Activated T-helper 1 cell treated with Interleukin-2 at 50 U/mL for 16 hours (primary cell): ENCODE measurements at places on chromosomes 5 and 9.

DNA sequence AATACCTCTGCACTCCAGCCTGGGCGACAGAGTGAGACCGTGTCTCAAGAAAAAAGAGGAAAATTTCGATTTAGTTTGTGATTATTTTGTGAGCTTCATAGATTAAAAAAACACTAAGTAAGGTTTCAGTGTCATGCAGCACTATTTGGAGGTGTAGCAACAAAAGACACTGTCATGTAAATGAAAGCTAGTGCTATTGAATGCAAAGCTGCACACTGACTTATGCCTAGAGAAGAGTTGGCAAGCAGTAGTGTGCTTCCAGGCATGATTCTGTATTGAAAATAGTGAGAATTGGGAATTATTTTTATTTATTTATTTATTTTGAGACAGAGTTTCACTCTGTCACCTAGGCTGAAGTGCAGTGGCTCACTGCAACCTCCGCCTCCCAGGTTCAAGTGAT is 34.5 kb downstream of the DDX46 start:
- no peak for DNase-seq

DNA sequence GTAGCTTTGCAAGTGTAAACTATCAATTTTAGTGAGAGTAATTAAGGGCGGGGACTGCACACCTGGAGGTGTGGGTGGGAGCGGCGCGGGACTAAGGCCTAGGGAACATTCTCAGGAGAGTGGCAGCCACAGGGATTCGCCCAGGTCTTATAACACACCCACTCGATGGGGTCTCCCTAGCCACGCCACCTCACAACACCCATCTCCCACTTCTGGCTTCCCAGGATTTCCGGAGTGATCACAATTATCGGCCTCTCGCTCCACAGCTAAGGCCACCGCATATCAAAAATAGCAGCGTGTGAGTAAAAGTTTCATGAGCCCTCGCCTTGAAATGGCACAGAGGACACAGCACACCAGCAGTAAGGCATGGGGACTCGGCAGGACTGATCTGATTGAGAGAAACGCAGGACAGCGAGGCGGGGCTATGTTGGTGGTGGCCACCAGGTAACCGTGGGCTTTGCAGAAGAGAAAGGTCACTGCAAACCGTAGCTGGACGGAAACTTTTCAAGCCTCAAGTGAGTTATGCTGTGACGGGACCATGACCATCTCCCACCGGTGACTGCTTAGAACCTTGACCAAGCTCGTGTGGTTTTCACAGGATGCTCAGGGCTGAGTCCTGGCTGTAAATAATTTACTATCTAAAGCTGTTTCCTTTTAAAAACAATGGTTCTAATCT is 1.1 kb upstream of the LPAR1 start:
- no peak for DNase-seq

DNA sequence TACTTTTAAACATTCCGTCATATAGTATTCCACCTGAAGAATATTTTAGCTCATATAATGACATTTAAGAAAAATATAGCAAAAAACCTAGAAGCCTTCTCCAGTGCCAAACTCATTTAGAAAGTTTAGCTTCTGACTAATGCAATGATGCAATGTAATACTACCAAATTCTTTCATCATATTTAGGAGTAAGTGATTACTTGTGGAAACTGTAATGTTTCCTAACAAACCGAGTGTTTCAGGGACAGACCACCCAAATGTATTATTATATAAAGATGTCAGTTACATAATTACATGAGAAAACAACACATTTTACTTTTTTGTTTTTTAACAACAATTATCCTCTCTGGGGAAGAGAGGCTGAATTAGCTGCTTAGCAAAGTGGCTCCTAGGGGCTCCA is 316.2 kb downstream of the ARL15 start:
- no peak for DNase-seq

DNA sequence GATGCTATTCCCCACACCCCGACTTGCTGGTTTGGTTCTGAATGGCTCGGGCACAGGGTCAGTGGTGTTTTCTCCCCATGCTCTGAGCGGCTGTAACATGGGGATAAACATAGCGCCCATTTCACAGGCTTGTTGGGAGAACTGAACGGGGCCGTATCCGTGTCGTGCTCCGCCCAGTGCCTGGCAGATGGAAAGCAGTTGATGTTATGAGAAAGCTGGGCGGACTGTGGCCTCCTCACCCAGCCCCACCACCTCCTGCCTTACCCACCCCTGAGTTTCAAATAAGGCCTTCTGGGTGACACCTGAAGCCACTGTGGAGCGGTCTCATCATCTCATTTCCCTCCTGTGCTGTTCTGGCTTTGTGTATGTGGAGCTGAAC is 14.5 kb downstream of the ORM2 start:
- no peak for DNase-seq

DNA sequence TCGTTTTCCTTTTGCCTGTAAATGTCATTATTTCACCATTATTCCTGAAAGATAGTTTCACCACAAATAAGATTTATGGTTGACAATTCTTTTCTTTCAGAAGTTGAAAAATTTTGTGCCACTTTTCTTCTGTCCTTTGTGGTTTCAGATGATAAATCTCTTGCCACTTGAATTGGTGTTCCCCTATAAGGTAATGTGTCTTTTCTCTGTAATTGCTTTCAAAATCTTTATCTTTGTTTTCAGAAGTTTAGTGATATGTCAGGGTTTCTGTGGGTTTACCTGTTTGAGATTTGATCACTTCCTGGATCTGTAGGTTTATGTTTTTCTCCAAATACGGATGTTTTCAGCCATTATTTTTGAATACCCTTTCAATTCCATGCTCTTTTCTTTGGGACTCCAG is 14.6 kb downstream of the RASA1 start:
- no peak for DNase-seq

GRCh38 chr9:107639426-107639825 is 149.9 kb upstream of the KLF4 start:
- no peak for DNase-seq

GRCh38 chr5:15431923-15432322 is 68.1 kb upstream of the FBXL7 start:
- no peak for DNase-seq

DNA sequence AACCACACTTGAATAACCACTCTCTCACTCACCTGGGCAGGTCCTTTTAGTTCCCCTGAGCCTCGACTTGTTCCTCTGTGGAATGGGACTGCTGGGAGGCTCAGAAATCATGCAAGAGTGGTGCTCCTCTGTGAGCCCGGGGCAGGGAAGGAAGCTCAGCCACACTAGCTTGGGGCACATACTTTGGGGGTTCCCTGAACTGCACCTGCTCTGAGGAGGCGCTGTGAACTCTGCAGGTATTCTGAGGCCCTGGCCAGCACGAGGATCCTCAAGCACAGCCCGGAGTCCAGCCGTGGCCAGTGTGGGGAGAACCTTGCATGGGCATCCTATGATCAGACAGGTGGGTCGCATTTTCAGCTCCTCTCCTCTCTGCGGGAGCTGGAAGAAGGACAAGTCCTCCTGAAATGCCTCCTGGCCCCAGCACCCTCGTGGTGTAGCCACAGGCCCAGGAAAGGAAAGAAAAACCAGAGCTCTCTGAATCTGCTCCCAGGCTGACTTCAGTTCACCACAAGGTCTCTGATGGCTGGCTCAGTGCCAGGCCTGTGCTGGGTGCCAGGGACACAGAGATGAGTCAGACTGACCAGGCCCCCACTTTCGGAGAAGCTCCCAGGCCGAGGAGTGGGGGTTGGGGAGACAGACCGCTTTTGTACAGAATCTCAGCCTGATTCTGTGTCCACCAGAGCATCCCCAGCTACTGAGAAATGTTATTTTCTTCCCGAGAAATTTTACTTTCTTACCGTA is 11.9 kb downstream of the GLIPR2 start:
- DNase-seq: peak; percentile 61

GRCh38 chr5:119393201-119393691 is 37.4 kb downstream of the TNFAIP8 start:
- no peak for DNase-seq

DNA sequence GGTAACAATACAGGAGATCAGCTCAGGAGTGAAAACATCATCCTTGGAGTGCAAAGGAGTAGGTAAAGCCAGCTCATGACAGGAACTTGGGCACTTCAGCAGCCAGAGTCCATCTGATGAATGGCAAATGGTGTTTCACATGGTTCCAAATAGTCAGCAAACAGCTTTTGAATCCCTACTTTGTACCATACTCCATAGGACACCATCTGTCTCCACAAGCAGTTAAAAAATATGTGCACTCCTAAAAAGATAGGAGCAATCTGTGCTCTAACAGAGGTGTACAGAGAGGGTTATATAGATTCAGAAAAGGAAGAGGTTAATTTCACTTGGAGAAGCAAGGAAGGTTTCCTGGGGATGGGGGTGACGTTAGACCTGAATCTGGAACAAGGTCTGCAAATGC is 21.6 kb upstream of the B4GALT1 start:
- DNase-seq: no peak

GRCh38 chr9:89549031-89549644 is 51.2 kb upstream of the SEMA4D start:
- peak; percentile 75 for DNase-seq

GRCh38 chr5:154118893-154119336 is 71.6 kb upstream of the GALNT10 start:
- no peak for DNase-seq

DNA sequence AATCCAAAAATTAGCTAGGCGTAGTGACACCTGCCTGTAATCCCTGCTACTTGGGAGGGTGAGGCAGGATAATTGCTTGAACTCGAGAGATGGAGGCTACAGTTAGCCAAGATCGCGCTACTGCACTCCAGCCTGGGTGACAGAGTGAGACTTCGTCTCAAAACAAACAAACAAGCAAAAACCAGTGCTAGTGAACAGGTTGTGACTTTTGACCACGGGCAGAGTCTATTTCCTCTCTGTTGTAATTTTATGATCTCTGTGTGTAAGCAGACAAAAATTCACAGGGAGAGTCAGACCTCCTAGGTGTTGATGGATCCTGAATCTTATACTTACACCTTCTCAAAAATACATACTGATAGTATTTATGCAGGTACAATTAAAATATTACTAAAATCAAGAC is 65.8 kb downstream of the SPEF2 start:
- no peak for DNase-seq

- DNase-seq: no peak
These were observed 33.9 kb downstream of the VLDLR start for GRCh38 chr9:2655411-2655901.

DNA sequence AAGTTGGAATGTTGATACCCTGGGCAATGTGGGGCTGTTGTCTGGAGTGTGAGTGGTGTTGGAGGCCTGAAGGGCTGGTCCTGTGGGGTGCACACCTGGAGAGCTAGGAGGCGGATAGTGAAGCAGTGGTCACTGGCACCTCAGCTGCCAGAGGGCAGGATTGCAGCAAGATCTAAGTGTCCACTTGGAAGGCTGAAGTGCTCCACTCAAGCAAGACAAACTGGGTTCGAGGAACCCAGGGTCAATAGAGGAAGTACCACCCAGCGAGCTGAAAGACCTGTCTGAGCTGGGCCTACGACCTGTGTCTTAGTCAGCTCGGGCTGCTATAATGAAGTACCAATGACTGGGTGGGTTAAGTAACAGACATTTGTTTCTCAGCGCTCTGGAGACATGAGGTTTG is 39.7 kb upstream of the TJP2 start:
- no peak for DNase-seq

- no peak for DNase-seq
These were observed 141.1 kb upstream of the RASEF start for GRCh38 chr9:83204047-83204446.

DNA sequence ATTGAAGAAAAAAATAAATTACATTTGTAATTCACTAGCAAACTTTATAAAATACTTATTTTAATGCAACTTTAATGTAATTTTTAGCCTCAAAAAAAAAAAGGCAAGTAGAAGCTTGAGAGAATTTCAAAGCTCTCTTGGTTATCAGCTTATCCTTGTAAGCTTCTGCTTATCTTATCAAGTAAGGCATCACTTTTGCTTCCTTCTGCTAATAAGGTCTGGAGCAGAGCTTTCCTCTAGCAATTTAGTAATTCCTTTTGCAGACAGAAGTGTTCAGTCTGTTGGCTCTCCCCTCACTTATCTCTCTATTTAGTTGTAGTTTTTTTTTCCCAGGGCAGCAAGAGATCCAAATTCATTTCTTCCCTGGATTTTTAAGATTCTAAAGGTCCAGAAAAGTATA is 525.0 kb downstream of the ISL1 start:
- no peak for DNase-seq

DNA sequence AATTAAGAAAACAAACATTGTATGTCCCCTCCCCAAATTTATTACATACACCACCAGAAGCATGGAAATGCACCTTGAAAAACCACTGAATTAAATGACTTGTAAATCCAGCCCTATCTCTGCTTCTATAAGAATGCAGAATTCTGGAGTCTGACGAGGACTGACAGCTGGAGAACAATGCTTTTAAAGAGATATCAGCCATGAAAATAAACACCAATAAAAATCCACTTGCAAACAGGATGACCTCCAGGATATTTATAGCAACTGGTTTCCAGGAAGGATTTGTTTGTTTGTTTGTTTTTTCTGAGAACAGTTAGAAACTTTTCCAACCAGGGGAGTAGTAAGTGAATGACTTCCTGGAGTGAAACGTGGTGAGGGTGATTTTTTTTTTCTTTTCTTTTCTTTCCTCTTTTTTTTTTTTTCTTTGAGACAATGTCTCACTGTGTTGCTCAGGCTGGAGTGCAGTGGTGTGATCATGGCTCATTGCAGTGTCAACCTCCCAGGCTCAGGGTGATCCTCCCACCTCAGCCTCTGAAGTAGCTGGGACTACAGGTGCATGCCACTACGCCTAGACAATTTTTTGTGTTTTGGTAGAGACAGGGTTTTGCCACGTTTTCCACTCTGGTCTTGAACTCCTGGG is 38.7 kb upstream of the SLC36A1 start:
- DNase-seq: no peak

- no peak for DNase-seq
These were observed 14.3 kb downstream of the CLTA start for GRCh38 chr9:36204906-36205547.

- DNase-seq: no peak
These were observed 185.7 kb downstream of the NR3C1 start for GRCh38 chr5:143217804-143218160.

GRCh38 chr5:133705331-133705730 is 93.0 kb upstream of the FSTL4 start:
- DNase-seq: no peak

GRCh38 chr9:82668689-82669199 is 394.2 kb downstream of the RASEF start:
- no peak for DNase-seq

- DNase-seq: no peak
These were observed 4.9 kb downstream of the DAPK1 start for GRCh38 chr9:87502391-87503221.

GRCh38 chr5:175706499-175706898 is 48.6 kb downstream of the HRH2 start:
- DNase-seq: no peak

GRCh38 chr9:133683586-133684120 is 47.5 kb downstream of the DBH start:
- peak; percentile 69 for DNase-seq

GRCh38 chr5:83025690-83026478 is 51.3 kb downstream of the TMEM167A start:
- DNase-seq: no peak

GRCh38 chr5:135458921-135459331 is 6.8 kb upstream of the TIFAB start:
- no peak for DNase-seq

- no peak for DNase-seq
These were observed 161.6 kb downstream of the BNC2 start for GRCh38 chr9:16708656-16709435.
